Femur (tissue), 1 donor: ENCODE measurements at places on chromosomes 16 and 17.

GRCh38 chr16:84774810-84775209, 45.0 kb upstream of the CRISPLD2 start:
- DNase-seq: no peak

- DNase-seq: no peak
Measured at GRCh38 chr16:10675216-10675615, 19.5 kb downstream of the TEKT5 start.

DNA sequence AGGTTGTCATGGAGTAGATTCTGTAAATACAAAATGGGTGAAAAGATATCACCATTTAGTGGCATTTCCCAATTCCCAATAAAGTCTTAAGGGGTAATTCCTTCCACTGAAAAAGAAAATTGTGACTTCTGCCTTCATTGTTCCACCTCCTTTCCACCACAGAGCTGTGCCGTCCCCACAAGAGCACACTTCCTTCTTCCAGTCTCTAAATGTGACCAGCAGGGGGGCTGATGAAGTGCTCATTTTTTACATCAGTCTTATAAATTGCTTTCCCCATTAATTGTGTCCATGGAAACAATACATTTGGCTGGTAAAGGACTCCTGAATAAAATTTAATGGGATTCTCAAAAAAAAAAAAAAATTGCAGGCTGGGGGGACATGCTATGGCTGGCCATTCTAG, 260.8 kb upstream of the PSMD7 start:
- no peak for DNase-seq

- DNase-seq: no peak
Measured at GRCh38 chr16:20613481-20614185, 37.5 kb upstream of the ACSM2B start.

DNA sequence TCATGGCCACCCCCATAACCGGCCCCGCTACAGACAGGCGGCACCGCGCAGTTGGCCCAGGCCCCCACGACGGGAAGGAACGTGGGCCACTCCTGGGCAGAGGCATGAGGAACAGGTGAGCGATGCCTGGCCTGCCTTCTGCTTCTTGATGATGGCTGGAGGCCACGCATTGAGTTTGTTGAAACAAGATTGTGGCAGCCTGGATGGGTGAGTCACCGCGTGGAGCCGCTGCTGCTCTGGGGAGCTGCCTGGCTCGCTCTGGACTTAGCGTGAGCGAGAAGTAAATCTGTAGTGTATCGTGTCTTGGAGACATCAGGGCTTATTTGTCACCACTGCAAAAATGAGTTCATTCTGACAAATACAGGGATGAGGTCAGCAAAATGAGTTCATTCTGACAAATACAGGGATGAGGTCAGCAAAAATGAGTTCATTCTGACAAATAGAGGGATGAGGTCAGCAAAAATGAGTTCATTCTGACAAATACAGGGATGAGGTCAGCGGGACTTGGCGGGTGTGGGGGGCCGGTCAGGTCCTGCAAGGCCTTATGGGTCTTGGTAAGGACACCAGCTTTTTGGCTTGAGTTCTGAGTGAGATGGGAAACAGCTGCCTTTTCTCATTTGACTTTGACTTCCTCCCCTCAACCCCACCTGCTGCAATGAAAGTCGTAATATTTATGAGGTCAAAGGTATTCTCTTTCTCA, 93.0 kb downstream of the SEC14L1 start:
- DNase-seq: no peak

DNA sequence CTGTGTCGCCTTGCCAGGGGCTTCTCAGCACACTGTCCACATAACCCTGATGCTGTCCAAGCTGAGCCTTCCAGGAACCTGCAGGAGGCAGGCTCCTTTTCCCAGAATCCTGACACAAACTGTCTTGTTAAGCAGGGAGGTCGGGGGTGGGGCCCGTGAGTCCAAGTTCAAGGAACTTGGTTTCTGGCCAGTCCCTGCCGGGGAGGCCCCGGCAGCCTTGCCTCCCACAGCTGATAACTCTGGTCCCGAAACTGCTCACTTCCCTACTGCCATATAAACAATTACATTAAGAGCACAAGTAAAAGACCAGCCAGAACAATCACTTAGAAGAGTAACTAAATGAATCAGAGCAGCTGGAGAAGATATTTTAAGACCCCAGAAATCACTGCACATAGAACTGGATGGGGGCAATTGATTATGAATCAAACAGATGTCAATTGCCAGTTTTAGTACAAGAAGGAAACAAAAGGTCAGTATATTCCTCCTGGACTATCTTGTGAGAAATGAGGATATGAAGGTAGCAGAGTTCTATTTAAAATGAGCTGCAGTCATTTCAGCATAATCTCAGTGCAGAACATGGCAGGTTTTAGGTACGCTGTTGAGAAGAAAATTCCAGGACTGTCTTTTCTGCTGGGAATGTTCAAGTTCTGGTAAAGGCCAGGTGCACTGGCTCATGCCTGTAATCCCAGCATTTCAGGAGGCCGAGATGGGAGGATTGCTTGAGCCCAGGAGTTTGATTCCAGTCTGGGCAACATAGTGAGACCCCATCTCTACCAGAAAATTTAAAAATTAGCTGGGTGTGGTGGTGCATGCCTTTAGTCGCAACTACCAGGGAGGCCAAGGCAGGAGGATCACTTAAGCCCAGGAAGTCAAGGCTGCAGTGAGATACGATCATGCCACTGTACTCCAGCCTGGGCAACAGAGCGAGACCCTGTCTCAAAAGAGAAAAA, 169.8 kb downstream of the PITPNC1 start:
- DNase-seq: peak; percentile 61

- no peak for DNase-seq
Measured at GRCh38 chr17:57984261-57984890, 3.7 kb downstream of the VEZF1 start.

GRCh38 chr17:66076546-66077190, 115.3 kb downstream of the CEP112 start:
- DNase-seq: no peak

DNA sequence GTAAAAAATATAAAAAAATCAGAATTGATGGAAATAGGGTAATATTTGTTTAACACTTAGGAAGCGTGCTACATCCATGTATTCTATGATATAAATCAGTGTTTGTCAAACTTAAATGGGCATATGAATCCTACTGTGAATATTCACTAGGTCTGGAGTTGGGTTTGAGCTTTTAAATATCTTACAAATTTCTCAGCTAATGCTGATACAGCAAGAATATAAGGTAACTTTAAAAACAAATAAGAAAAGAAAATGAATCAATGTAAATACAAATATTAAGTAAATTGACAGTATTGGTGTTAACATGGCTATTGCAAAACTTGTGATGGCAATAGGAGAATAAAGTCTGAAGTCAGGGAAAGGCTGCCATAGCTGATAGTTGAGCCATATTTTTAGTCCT, 3.6 kb downstream of the MYH13 start:
- DNase-seq: no peak

DNA sequence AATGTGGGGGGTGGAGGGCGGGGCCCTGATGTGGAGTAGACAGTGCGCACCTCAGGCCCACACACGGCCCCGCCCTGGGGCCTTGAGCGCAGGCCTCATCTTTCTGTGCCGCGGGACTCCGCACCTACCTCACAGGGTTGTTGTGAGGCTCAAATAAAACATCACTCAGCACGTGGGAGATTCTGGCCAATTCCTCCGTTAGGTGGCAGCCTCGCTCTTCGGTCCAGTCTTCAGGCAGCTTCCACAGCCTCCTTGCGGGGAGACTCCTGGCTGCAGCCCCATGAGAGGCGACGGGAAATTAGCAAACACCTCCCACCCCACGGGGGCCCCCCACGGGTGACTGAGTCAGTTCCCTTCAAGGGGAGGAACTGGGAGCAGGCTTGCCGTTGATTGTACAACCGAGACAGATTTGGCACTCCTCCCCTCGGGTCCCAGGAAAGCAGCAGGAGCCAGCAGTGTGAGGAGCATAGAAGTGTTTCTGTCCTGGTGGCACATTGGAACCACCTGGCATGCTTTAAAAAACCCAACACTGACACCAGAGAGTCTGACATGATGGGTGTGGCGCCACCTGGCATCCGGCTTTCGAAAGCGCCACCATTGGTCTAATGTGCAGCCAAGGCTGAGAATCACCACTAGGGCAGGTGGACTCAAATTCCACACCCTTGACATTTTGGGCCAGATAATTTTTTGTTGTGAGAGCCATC, 7.6 kb downstream of the MRM1 start:
- DNase-seq: peak; percentile 74
